Thymus (tissue), 14 donors: ENCODE measurements at places on chromosomes 1 and 21.
A peak's percentile ranks its signal among the peaks of the same experiment; 100 is the strongest.

- no peak for DNase-seq
These were observed 4.8 kb downstream of the ENO1 start for GRCh38 chr1:8873506-8874229.

GRCh38 chr1:207172321-207172720, 68.3 kb downstream of the C4BPA start:
- DNase-seq, result no peak

GRCh38 chr1:155241069-155241679, 14.1 kb downstream of the ENTREP3 start:
- DNase-seq, result peak; percentile 75

DNA sequence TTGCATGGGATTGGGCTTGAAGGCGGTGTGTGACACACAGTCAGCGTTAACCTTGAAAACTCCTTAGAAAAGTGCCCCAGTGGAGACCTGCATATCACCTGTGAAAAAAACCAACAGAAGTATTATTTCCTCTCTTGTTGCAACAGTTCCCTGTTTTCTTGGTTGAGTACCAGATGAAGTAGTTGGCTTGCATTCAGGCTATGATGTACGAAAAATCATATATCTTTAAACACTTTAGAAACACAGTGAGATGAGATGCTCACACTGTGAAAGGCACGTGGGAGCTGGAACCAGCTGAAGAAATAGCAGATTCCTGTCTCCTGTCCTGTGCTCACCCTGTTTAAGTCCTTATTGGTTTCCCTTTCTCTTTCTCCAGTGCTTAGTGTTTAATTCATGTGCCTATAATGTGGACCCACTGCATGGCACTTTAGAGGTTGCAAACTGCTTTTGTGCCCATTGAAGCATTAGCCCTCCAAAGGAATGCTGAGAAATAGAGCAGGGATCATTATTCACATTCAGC, 2.8 kb downstream of the CAMK1G start:
- no peak for DNase-seq

- no peak for DNase-seq
These were observed 420.9 kb downstream of the PRDM2 start for GRCh38 chr1:14120895-14121294.

DNA sequence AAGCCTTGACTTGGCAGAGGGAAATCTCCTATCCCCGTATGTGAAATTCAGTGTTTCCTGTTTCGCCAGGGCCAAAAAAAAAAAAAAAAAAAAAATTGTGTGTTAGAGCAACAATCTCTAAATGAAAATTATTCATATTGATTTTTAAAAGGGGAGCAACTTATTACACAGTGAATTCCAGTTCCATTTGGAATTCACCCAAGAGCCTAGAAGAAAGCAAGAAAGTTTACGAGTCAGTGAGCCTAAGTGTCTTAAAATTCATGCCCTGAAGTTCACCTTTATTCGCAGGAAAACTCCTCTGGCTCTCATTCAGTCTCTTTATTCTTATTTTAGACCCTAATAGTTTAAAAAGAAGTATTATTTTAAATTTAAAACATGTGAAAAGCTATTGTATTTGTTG, 42.1 kb upstream of the HUNK start:
- no peak for DNase-seq

GRCh38 chr1:32336963-32337675, 1.1 kb upstream of the MARCKSL1 start:
- DNase-seq, result no peak

DNA sequence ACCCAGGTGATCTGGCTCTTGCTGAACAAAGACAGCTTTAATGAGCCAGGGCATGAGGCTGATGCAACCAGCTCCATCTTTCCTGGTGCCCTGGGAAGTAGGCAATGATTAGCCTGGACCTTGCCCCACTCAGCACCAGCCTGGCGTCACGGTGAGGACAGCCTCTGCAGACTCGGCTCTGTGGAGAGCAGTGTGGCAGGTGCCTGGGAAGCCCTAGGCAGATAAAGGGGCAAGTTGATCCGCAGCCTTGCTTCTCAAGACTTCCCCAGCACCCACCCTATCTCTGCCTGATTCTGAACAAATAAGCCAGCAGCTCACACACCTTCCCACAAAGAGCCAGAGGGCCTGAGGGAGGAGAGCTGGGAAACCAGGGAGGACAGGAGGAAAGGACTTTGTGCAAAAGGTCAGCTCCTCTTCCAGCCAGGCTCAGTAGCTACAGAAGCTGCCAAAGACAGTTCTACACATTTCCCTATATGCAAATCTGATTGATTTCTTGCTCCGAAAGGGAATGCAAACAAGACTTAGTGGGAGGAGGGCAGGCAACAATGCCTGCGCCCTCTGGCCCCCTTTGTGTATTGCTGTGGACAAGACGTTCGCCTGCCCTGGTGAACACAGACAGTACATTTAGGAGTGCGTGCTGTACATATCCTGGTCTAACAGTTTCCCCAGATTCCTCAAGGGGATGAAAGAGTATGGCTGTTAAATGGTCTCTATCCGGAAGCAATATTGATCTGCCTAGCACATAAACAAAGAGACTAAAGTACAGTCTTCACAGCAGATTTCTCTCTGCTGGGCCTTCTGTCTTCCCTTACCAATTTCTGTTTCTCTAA, 63.8 kb downstream of the BCAR3 start:
- DNase-seq, result no peak

DNA sequence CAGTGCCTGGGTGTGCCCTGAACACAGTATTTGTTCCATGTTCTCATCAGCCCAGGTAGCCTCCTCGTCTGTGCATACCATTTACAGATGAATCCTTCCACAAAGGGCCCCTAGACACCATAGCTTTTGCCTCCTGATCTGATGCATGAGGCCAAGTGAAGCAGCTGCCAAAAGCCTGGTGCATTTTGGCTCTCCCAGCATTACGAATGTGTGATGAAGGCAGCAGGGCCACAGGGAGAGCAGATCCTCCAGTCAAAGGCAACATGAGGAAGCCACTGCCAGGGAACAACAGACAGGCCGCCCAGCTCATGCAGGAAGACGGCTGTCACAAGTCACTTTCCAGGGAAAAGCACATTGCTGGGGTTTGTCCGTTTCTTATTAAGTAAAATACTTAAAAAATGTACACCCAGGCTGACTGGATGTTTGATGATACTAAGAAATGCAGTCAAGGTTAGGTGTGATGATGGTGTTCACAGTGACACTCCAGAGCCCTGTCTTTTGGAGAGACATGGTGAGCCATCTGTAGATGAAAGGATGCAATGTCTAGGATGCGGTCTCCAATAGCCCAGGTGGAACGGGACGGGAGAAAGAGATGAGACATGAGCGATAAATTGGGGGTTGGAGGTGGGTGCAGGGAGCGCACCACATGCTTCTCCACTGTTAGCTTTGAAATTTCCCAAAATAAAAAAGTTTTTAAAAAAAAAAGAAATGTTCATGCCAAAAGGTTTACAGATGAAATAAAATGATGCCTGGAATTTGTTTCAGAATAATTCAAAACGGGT, 48.7 kb downstream of the NPHP4 start:
- no peak for DNase-seq

DNA sequence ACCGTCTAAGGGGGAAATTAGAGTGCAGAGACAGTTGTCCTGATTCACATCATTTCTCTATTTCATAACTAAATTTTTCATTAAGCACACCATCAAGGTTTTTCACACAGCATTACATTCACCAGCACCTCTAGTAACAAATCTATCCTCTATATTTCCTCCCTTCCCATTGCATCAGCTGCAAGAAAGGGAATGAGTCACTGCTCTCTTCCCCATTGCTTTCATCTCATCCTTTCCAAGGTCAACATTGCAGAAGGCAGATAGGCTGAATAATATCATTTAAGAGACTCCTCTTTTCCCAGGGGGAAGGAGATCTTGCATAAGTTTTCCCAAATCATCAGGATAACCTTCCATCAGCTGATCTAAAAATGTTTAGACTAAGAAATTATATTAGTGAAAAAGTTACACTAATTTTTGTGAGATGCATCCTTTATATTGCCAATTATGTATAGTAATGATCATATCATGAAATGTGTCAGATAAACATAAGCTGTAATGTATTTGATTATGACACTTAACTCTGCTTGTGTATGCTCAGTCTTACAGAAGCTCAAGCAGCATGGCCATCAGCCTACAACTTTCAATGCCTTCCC, 4.3 kb downstream of the INTS7 start:
- DNase-seq, result no peak

DNA sequence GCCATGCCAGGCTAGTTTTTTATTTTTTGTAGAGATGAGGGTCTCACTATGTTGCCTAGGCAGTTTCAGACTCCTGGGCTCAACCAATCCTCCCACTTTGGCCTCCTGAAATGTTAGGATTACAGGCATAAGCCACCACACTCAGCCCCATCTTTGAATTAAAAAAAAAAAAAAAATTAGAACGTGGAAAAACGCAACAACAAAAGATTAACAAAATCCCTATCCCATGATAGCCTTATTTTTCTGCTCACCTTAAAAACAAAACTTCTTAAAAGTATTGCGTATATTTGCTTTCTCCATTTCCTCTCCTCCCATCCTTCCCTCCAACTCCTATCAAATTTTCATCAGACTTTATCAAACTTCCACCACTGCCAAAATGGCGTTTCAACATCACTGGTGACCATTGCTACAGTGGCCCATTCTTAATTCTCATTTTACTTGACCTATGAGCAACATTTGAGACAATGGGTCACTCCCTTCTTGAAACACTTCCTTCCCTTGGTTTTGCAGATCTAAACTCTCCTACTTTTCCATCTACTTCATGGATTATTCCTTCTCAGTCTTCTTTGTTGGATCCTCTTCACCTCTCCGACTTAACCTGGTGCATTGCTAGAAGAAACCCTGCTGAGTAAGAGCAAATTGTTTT, 579 bp upstream of the ZNF684 start:
- no peak for DNase-seq

GRCh38 chr1:179151908-179152682, 70.2 kb downstream of the TOR3A start:
- no peak for DNase-seq

- no peak for DNase-seq
These were observed 13.3 kb downstream of the MFAP2 start for GRCh38 chr1:16967095-16967575.

DNA sequence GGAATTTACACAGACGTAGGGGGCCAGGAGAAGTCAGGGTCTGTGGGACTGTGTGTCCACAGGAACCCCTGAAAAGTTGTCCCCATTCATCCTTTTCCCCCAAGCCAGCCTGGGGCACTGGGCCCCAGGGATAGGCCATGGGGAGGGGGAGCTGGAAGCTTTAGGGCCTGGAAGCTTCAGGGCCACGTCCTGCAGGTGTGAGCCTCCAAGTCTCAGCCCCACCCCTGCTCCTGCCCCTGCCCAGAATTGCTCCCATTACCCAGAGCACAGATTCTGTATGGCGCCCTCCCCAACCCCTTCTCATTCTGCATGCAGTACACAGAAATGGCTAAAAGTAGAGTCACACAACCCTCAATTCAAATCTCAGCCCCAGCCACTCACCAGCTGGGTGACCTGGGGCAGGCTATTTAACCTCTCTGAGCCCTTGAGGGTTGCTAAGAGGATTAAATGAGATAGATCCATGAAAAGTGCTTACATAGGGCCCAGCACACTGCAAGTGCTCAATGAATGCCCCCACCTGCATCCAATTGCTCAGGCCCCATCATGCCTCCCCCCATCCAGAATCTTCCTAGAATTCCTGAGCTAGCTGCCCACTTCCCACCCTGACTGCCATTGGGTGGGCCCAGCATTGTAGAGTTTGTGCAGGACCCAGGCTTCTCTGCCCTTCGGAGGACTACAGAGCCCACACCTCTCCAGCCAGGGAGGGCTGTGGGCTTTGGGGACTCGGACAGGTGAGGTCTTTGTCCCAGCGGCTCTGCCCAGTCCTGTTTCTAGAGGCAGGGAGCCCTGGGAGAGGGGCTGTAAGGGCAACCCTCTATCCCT, 6.5 kb downstream of the RAP1GAP start:
- DNase-seq, result no peak

DNA sequence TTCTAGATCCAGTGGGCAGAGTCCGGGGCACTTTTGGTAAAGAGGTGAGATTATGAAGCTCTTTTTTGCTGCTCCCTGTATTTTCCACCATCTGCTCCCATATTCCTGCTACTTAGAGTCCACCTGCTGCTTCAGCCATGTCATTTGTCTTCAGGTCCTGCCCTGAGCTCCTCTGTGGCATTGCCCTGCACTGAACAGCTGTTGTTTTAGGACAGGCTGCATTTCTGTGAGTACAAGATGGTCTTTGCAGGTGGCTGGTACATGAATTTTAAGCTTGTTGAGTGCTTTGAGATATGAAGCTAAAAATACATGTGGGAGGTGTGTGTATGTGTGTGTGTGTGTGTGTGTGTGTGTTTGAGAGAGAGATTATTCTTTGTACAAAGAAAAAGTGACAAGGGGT, 21.9 kb downstream of the MT1HL1 start:
- no peak for DNase-seq

- no peak for DNase-seq
These were observed 101.7 kb downstream of the TRABD2B start for GRCh38 chr1:47895279-47896125.

DNA sequence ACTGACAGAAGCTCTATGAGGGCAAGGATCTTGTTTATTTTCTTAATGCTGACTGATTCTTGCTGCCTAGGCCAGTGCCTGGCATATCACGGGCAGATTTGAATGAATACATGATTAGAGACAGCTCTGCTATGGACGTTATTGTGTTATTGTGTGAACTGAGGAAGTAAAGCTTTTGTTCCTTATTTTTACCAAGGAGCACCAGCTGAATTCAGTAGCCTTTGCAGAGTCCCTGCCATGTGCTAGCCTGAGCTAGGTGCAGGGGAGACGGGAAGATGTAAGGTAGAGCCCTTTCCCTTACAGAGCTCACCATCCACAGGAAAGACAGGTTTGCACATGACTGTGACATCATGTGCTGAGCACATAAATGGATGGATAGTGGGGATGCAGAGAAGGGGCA, 36.0 kb upstream of the SCMH1 start:
- no peak for DNase-seq

DNA sequence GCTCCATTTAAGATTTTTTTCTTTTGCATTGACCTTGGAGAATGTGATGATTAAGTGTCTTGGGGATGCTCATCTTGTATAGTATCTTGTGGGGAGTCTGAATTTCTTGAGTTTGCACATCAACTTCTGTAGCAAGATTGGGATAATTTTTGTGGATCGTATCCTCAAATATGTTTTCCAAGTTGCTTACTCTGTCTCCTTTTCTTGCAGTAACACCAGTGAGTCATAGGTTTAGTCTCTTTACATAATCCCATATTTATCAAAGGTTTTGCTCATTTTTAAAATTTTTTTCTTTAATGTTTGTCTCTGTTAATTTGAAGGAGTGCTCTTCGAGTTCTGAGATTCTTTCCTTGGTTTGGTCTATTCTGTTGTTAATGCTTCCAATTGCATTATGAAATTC, 41.7 kb upstream of the ANGPTL1 start:
- no peak for DNase-seq

GRCh38 chr1:119222271-119222670, 81.8 kb upstream of the WARS2 start:
- no peak for DNase-seq

GRCh38 chr1:157966031-157966537, 27.4 kb upstream of the KIRREL1 start:
- DNase-seq, result no peak

GRCh38 chr1:198480876-198481275, 59.6 kb downstream of the ATP6V1G3 start:
- no peak for DNase-seq

GRCh38 chr1:77874804-77875445, 13.5 kb upstream of the NEXN start:
- no peak for DNase-seq
